ENCODE measurements at places on chromosomes 7 and 10. TPM values are rescaled to one million over a fixed set of nuclear protein-coding genes. Genes with fewer than 3 reads are reported as not detected.
A peak's percentile ranks its signal among the peaks of the same experiment; 100 is the strongest.

The ITGA8 gene
- 64.8 TPM for total RNA-seq

The HSPA12A gene
- total RNA-seq: 32.0 TPM

The AASS gene
- total RNA-seq: 37.9 TPM

The OR13A1 gene
- not detected for total RNA-seq

The GRM3 gene
- total RNA-seq: not detected

The CFAP70 gene
- total RNA-seq: 1.5 TPM

The DGKB gene
- total RNA-seq: 4.4 TPM

The SFRP4 gene
- 64.4 TPM for total RNA-seq

The EN2 gene
- total RNA-seq: not detected

DNA sequence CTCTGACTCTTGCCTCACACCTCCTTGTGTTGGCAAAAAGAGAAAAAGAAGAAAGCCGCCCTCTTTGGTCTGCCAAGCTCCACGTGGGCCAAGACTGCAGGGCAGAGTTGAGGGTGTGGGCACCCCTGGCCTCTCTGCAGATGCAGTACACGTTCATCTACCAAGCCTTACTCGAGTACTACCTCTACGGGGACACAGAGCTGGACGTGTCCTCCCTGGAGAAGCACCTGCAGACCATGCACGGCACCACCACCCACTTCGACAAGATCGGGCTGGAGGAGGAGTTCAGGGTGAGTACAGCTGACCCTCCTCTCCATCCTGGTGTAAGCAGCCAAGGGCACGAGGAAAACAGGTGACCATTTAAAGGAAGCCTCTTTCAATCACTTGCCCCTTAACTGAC, 56.1 kb downstream of the MKI67 start:
- no peak for DNase-seq

GRCh38 chr10:34816085-34816496, 995 bp upstream of the PARD3 start:
- no peak for DNase-seq

DNA sequence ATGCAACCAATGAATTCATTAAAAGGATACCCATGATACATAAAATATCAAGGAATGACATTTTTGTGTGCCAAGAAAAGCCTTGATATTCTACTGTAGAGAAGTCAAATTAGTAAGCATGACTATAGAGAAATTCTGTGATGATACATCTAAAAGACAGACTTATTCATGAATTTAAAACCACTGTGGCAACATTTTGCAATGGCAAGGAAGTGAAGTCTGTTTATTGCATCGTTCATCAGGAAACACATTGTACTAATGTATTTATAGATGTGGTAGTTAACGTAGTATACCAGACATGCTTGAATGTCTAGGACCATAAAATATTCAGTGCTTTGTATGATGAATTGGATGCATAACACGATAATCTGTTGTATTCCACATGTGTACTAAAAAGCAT, 9.3 kb upstream of the CLEC5A start:
- DNase-seq: no peak

- no peak for DNase-seq
Measured at GRCh38 chr10:112915590-112916572, 34.2 kb upstream of the TCF7L2 start.

DNA sequence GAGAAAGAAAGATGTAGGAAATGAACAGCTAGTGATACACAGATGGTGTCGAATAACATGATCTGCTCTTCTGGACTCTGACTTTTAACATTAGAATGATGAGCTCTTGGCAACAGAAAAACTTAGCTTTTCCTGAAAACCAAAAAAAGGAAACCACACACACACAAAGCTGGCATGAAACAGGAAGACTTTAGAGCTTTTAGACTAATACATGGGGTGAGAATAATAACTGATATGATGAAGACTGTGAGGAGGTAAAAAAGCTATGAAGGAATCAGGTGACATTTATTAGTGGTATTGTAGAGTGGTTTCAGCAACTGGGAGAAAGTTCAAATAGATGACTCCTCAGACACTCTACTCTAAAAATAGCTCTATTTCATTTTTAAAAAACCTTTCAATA, 491.9 kb downstream of the PARD3 start:
- no peak for DNase-seq

DNA sequence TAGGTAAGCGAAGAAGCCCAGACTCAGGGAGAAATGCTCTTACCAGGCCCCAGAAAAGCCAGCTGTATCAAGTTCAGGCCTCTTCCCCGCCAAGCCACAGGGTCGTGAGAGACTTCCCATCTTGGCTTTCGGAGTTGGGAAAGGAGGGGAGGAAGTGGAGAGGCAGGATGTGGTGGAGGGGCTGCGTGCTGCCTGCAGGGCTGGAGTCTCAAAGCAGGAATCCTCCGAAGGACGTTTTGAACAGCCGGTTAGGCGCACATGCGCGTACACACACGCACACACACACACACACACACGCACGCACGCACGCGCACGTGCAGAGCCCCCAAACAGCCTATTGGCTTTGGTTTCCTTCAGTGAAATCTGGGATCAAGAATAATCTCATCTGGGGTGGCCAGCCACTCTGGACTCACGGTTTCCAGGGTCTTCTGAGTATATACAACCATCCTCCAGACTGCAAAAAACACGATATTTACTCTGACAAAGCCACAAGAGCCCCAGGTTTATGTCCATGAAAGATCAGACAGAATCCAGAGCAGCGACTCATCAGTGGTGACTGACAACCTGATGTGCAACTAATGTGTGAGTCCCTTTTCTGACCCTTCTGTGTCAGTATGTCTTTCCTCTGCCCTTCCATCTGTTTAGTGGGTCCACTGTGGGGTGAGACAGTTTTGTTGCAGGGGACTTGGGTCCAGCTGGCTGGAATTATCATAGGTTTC, 115.0 kb upstream of the ZNF438 start:
- DNase-seq: peak; percentile 62

DNA sequence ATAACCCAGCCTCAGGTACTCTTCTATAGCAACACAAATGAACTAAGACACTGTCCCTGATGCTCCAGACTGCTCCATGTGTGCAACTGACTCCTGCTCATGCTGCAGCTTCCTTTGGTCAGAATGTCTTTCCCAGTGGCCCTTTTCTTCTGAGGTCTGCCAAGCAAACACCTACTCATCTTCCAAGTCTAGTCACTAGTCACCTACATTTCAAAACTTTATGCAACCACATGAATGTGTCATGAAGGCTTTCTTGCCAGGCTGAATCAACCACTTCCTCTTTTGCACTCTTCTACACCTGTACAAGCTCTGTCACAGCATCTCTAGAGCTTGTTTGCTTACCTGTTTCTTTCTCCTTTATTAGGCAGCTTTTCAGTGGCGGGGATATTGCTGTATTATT, 75.8 kb downstream of the LSMEM1 start:
- no peak for DNase-seq

GRCh38 chr7:106545275-106545674, 115.7 kb downstream of the CCDC71L start:
- DNase-seq: no peak

- no peak for DNase-seq
Measured at GRCh38 chr10:103231047-103231551, 14.6 kb upstream of the RPEL1 start.

GRCh38 chr10:132912713-132913558, 29.4 kb downstream of the CFAP46 start:
- no peak for DNase-seq

GRCh38 chr10:100338434-100339036, 8.5 kb upstream of the SCD start:
- peak; percentile 72 for DNase-seq

DNA sequence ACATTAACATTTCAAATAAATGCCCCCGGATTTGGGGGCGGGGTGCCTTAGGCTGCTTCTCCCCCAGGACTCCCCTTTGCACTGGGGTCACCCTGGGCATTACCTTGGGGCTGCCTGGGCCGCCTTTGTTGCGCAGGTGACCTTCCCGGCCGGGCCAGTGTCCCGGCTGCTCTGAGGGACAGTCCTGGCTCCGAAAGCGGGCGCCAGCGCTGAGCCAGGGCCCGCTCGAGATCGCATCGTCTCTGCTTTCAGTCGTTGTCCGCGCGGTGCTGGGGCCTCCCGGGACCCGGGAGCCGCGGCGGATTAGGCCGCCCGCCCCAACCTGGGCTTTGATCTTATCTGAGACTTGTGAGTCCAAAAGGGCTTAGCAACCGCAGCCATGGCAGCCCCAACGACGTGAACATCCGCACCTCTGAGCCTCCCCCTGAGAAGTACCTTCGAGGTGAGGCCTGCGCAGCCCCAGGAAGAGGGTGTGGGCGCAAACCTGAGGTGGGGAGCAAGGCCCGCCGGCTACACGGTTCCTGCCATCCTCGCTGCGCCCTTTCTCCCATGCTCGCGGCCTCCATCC, 14.8 kb upstream of the WAPL start:
- no peak for DNase-seq

- no peak for DNase-seq
Measured at GRCh38 chr10:124660404-124661125, 83.6 kb downstream of the FAM53B start.

GRCh38 chr10:43093423-43094076, 16.7 kb downstream of the RET start:
- DNase-seq: no peak

All from uterus (tissue), 4 donors.